ENCODE measurements at places on chromosomes 3 and 15. TPM values are rescaled to one million over a fixed set of nuclear protein-coding genes. Genes with fewer than 3 reads are reported as not detected.
A peak's percentile ranks its signal among the peaks of the same experiment; 100 is the strongest.

DNA sequence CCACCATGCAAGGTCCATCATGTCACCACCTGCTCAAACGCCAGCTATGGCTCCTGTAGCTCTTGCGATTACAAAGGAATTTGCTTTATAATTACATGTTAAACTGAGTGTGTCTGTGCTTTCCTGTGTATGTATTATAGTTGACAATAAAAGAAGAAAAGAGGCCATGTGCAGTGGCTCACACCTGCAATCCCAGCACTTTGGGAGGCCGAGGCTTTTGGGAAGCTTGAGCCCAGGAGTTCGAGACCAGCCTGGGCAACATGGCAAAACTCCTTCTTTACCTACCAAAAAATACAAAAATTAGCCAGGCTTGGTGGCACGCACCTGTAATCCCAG, 27.0 kb downstream of the ATRIP start:
- H3K27me3 ChIP-seq, result no peaks in the 10 kb centered on the region
- no peak for DNase-seq
- H3K4me1 ChIP-seq, result peaks cover 22% of the 10 kb centered on the region
- peaks cover 3% of the 10 kb centered on the region for H3K36me3 ChIP-seq
- H3K4me3 ChIP-seq, result peak overlapping the region; percentile 98

DNA sequence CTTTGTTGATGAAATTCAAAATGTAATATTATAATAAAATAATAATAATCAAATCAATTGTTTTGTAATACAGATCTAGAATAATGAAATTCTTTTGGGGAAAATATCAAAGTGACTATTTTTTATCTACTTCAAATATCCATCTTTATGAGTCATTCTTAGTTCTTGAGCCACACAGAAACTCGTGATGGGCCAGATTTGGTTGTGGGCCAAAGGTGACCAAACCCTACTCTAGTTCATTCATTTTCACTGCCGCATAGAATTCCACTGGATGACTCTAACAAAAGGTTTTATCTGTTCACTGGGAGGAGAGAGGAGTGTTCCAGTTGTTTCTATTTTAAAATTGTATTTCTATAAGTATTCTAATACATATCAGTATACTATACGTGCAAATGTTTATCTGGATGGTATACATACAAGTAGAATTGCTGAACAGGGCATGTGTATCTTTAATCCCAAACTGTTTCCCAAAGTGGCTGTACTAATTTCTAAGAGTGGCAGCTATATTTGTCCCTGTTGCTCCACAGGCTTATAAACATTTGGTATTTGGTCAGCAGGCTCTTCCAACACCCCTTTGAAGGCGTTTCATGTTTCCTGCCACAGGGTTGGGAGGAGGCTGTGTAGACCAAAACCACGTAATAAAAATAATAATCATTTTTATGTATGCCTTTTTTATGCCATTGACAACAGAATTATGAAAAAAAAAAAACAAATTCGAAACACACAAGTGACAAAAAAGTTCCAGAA, 7.3 kb upstream of the RTP3 start:
- no peaks in the 10 kb centered on the region for H3K36me3 ChIP-seq
- no peak for DNase-seq
- no peak overlapping the region for H3K27ac ChIP-seq
- peaks cover 8% of the 10 kb centered on the region for H3K4me1 ChIP-seq
- no peaks in the 10 kb centered on the region for H3K27me3 ChIP-seq
- H3K4me3 ChIP-seq, result no peak overlapping the region

GRCh38 chr3:8525893-8526292, 24.3 kb downstream of the LMCD1 start:
- peaks cover 82% of the 10 kb centered on the region for H3K4me1 ChIP-seq
- no peak overlapping the region for H3K27ac ChIP-seq
- no peak for DNase-seq
- no peak overlapping the region for H3K4me3 ChIP-seq

Gene P3H2
- 132 TPM for total RNA-seq

Gene NRG4
- total RNA-seq, result not detected

DNA sequence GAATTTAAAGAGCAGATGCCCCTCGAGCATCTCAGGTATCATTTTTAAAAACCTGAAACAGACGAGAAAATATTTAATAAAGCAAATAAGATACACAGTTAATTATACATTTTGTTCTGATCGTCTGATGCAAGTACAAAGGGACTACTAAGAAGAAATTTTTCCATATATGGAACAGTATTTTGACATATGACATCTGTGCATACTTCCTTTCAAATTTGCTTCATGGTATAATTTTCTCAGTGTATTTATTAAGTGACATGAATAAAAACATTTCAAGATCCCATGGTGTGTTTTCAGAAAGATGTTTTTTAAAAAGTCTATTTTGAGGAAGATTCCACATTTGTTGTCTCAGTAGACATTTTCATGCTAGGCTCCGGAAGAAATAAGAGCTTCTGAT, 208.1 kb downstream of the VGLL3 start:
- H3K27me3 ChIP-seq, result no peaks in the 10 kb centered on the region
- H3K4me3 ChIP-seq, result peak overlapping the region; percentile 23
- peaks cover 29% of the 10 kb centered on the region for H3K4me1 ChIP-seq
- H3K36me3 ChIP-seq, result no peaks in the 10 kb centered on the region
- H3K27ac ChIP-seq, result peak overlapping the region; percentile 89

DNA sequence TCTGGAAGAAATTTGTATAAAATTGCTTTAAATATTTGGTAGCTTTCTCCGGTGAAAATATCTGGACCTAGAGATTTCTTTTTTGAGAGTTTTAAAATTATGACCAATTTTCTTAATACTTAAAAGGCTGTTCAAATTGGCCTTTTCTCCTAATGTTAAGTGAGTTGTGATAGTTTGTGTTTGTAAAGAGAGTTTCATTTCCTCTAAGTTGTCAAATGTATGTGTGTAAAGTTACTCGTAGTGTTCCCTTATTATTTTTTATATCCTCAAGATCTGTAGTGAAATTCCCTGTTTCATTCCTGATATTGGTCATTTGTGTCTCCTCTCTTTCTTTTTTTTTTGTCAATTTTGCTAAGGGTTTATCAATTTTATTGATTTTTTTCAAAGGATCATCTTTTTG, 92.6 kb upstream of the CTNNB1 start:
- no peak overlapping the region for H3K4me3 ChIP-seq
- no peak overlapping the region for H3K27ac ChIP-seq
- H3K36me3 ChIP-seq, result no peaks in the 10 kb centered on the region
- no peaks in the 10 kb centered on the region for H3K4me1 ChIP-seq
- DNase-seq, result no peak
- H3K27me3 ChIP-seq, result peaks cover 43% of the 10 kb centered on the region

Gene SI
- not detected for total RNA-seq

Gene AMIGO3
- not detected for total RNA-seq

- no peak overlapping the region for H3K4me3 ChIP-seq
- no peaks in the 10 kb centered on the region for H3K36me3 ChIP-seq
- no peak for DNase-seq
- peaks cover 2% of the 10 kb centered on the region for H3K27me3 ChIP-seq
- H3K27ac ChIP-seq, result no peak overlapping the region
These were observed 101.4 kb upstream of the SOX2 start for GRCh38 chr3:181610083-181610972.

Gene PLS1
- total RNA-seq, result 0.78 TPM

- no peaks in the 10 kb centered on the region for H3K27me3 ChIP-seq
- DNase-seq, result no peak
- H3K36me3 ChIP-seq, result no peaks in the 10 kb centered on the region
- peak overlapping the region; percentile 99 for H3K4me3 ChIP-seq
These were observed 1.2 kb downstream of the GNAI2 start for GRCh38 chr3:50237133-50237651.

DNA sequence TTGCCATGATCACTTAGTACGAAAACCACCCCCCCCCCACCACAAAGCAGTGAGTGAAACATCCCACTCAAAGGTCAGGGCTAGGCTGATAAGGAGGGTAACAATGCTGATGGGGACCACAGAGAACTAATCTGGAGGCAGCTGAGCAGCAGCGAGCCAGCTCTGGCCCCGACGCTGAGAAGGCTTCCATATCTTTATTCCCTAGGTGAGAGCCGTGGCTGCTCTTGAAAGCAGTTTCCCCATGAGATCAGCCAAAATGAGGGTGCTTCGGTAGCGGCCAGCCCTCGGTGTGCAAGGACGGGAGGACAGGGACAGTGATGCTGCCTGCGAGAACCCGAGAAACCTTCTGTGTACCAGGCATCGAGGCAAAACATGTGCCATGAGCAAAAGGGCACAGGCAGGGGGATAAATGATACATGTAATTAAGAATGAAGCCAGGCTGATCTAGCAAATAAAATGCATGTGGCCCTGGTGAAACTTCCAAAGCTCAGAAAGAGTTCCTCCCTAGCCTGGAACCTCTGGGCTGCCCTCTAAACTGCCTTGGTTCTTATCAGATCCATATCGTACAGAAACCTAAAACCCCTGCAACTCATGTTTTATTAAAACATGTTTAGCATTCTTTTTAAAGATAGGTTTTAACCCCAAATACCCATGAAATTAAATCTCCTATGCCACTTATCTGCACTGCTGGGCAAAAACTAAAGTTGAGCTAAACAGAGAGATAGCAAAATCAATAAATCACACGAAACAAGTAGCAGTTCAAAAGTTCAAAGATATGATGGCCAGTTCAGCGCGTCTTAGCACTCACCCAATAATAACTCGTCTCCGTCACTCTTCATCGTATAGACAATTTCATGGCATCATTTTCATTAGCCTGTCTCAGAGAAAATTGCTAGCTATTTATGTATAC, 337.3 kb downstream of the FOXP1 start:
- peaks cover 84% of the 10 kb centered on the region for H3K4me1 ChIP-seq
- no peak for DNase-seq
- no peaks in the 10 kb centered on the region for H3K27me3 ChIP-seq
- no peak overlapping the region for H3K4me3 ChIP-seq
- H3K36me3 ChIP-seq, result no peaks in the 10 kb centered on the region

GRCh38 chr3:53226841-53227407, 28.9 kb downstream of the TKT start:
- no peak overlapping the region for H3K27ac ChIP-seq
- no peak overlapping the region for H3K4me3 ChIP-seq
- H3K4me1 ChIP-seq, result peaks cover 2% of the 10 kb centered on the region
- peaks cover 46% of the 10 kb centered on the region for H3K36me3 ChIP-seq

Gene C3orf20
- not detected for total RNA-seq

GRCh38 chr15:26126819-26127387, 263.8 kb upstream of the ATP10A start:
- no peak for DNase-seq
- no peak overlapping the region for H3K27ac ChIP-seq
- H3K36me3 ChIP-seq, result no peaks in the 10 kb centered on the region
- peaks cover 8% of the 10 kb centered on the region for H3K27me3 ChIP-seq

DNA sequence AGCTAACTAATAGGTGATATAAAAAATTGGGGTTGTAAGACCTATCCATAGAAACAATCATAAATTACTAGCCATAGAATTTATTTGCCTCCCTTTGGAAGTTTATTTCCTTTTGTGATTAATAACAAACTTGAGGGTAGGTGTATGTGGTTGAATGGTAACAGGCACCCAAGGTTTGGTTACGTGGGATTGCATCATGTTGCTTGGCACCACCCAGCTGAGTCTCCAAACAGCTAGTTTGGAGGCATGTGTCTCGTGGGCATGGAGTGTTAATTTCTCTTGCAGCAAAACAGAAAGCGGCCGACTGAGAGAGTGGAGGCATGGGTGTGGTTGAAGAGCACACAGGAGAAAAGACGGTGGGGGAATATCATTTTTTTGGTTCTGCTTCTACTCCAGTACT, 441.4 kb downstream of the CNTN4 start:
- H3K27ac ChIP-seq, result no peak overlapping the region
- no peaks in the 10 kb centered on the region for H3K4me1 ChIP-seq
- H3K4me3 ChIP-seq, result no peak overlapping the region
- no peaks in the 10 kb centered on the region for H3K36me3 ChIP-seq

DNA sequence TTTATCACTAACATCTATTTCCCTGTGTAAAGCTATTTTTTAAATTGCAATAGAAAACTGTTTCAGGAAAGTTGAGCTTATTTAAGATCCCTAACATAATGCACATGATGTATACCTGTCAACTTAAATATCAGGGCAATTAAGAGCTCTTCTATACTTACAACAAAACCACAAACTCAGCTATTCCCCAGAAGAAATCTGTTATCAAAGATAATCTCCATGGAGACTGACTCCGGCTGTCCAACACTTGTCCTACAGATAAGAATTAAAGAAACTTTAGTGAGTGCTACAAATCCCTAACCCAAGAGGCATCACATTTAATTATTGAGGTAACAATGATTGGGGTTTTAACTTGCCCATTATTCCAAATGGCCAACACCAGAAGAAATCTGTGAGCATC, 3.4 kb downstream of the SELENOK start:
- no peak overlapping the region for H3K4me3 ChIP-seq
- H3K36me3 ChIP-seq, result peaks cover 15% of the 10 kb centered on the region
- H3K4me1 ChIP-seq, result peaks cover 26% of the 10 kb centered on the region
- DNase-seq, result no peak

- no peak overlapping the region for H3K27ac ChIP-seq
- H3K4me3 ChIP-seq, result no peak overlapping the region
- no peaks in the 10 kb centered on the region for H3K36me3 ChIP-seq
- H3K27me3 ChIP-seq, result peaks cover 66% of the 10 kb centered on the region
- DNase-seq, result peak; percentile 85
- peaks cover 28% of the 10 kb centered on the region for H3K4me1 ChIP-seq
These were observed 226.6 kb upstream of the TLE3 start for GRCh38 chr15:70324001-70324974.

GRCh38 chr3:59717679-59718205, 667.9 kb upstream of the CFAP20DC start:
- peaks cover 30% of the 10 kb centered on the region for H3K27me3 ChIP-seq
- H3K4me1 ChIP-seq, result no peaks in the 10 kb centered on the region
- H3K27ac ChIP-seq, result no peak overlapping the region
- no peaks in the 10 kb centered on the region for H3K36me3 ChIP-seq

DNA sequence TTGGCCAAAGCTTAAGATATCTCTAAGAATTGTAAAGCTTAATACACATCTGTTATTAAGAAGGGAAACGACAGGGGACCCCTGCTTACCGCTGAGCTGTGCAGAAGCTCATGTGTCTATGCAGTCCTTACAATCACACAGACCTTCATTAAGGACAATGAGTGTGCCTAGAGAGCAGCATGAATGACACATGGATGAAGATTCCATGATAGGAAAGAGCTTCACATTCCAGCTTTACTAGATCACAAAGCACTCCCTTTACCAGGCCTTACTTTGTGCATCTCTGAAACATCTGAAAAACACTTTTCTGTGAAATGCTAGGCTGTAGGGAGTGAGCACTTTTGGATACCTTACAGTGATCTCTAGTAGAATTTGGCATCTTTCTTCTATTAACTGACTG, 32.0 kb downstream of the RNF168 start:
- no peak overlapping the region for H3K27ac ChIP-seq
- H3K27me3 ChIP-seq, result no peaks in the 10 kb centered on the region
- no peak overlapping the region for H3K4me3 ChIP-seq

- DNase-seq, result no peak
- peak overlapping the region; percentile 86 for H3K4me3 ChIP-seq
- H3K36me3 ChIP-seq, result no peaks in the 10 kb centered on the region
- peaks cover 38% of the 10 kb centered on the region for H3K4me1 ChIP-seq
These were observed 2.6 kb upstream of the FOXP1 start for GRCh38 chr3:71585887-71586809.
